ENCODE measurements at places on chromosomes 12 and 14. TPM values are rescaled to one million over a fixed set of nuclear protein-coding genes. Genes with fewer than 3 reads are reported as not detected.

TAS2R30 gene
- 1.5 TPM for total RNA-seq

DNA sequence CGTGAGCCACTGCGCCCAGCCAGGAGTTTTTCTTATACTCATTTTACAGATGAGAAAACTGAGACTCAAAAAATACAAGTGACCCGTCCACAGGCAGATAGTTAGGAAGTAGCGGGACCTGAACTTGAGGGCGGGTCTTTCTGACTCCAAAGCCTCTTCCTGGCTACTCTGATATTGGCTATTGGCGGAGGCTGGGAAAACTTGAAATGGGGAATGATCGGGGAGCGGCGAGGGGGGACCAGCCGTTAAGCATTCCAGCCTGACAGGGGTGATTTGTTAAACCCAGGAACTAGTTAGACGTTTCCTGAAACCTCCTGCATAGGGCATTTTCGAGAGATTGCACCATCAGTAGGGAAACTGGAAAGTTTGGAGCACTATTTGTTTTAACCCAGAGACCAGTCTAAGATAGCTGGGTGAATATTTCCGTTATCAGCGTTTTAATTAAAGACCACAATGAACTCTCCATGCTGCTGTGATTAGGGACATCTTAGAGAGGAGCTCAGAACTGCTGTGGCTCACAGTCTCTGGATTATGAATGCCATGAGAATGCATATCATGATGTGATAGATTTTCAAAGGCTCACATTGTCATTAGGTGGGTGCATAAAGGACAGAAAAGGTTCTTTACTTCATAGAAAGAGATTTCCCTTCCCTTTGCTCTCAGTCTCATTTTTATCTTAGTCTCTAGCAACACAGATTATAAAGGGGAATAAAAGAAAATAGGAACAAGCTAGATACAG lies 2.5 kb downstream of the NR1H4 start:
- DNase-seq: no peak

DNA sequence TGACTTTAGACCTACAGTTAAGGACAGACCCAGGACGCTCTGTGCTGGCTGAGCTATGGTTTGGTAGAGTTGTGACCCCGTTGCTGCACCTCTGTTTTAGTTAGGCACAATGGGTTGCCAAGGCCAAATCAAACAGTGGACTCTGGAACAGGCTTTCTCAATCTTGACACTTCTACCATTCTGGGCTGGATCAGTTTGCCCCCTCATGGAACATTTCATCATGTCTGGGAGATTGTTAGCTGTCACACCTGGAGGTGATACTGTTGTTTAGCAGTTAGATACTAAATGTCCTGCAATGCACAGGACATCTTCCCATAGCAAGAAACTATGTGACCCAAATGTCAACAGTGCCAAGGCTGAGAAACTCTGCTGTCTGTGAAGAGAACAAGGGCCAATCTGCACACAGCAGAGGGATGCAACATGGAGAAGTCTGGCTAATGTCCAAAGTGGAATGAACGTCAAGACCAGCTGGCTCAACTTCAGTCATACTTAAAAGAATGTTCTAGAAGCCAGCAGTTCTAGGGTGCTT lies 65.6 kb upstream of the DICER1 start:
- peak; percentile 50 for DNase-seq

DNA sequence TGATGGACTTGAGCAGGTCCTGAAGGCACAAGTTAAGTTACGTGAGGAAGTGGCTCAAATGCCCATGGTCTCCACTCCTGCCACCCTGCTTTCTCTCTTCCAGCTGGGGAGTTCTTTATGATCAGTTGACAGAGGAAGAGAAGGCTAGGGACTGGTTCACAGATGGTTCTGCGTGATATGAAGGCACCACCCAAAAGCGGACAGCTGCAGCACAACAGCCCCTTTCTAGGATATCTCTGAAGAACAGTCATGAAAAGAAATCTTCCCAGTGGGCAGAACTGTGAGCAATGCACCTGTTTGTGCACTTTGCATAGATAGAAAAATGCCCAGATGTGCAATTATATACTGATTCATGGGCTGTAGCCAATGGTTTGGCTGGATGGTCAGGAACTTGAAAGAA lies 162.4 kb upstream of the FSCB start:
- DNase-seq: no peak

DNA sequence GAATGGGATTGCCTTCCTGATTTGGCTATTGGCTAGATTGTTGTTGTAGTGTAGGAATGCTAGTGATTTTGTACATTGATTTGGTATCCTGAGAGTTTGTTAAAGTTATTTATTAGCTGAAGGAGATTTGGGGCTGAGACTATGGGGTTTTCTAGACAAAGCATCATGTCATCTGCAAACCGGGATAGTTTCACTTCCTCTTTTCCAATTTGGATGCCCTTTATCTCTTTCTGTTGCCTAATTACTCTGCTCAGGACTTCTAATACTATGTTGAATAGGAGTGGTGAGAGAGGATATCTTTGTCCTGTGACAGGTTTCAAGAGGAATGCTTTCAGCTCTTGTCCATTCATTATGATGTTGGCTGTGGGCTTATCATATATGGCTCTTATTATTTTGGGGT lies 265.7 kb upstream of the MGAT4C start:
- DNase-seq: no peak

AMN gene
- 0.68 TPM for total RNA-seq

- DNase-seq: peak; percentile 69
Measured at GRCh38 chr12:108337235-108338223, 1.6 kb downstream of the CMKLR1 start.

GRCh38 chr12:109998241-109998903 lies 858 bp upstream of the ANKRD13A start:
- DNase-seq: peak; percentile 80

NRL gene
- total RNA-seq: 4.5 TPM

HDAC7 gene
- total RNA-seq: 13.8 TPM

- DNase-seq: no peak
Measured at GRCh38 chr12:5148880-5149279, 105.2 kb downstream of the KCNA5 start.

DNA sequence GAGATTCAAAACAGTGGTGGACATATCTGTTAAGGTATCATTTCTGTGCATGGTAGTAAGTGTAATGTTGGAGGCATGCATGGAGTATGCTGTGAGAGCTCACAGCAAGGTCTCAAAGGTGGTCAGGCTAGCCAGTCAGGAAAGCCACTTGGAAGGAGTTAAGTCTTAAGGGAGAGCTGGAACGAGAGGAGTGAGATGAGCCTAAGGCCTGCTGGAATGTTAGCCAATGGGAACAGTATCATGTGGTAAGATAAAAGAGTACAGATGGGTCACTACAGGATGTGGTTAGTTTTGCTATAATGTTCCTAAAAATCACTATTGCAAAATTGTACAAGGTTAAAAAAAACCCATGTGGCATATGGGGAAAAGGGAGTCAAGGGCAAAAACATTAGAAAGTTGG lies 311.7 kb upstream of the E2F7 start:
- peak; percentile 15 for DNase-seq

SYNE2 gene
- total RNA-seq: 14.8 TPM

- no peak for DNase-seq
Measured at GRCh38 chr14:21939836-21940235, 266.2 kb upstream of the OR4E1 start.

DNA sequence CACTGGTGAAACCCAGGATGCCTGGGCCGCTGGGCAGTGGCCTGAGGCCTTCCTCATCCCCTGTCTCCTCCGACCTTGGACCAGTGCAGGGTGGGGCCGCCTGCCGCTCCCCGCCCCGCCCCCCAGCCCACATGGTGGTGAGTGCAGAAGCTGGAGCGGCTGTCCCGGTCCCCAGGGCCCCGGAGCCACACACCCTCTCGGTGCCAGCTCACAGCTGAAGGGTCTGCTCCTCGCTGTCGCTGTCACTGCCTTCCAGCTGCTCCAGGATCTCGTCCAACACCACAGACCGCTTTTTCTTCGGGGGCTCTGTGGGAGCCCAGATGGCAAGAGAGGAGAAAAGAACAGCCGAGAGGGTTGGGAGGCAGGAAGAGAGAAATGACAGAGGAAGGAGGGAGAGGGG lies 143.1 kb downstream of the RBM19 start:
- peak; percentile 48 for DNase-seq

DNA sequence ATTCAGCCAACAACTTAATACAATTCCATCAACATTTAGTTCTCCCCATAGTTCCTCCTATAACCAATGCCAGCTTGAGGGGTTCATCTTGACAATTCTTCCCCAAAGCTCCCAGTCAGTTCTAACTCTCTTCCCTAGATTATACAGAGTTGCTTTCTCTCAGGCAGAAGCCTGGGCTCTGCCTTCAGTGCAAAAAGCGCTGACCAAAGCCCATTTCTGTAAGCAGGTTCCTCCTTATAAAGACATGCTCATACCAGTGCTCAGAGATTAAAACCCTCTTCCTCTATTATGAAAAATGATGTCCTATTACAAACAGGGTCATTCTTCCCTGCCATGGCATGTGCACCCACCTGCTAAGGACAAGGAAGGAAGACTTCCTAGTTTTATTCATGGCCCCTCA lies 16.2 kb downstream of the SPIC start:
- DNase-seq: no peak

All from myocyte (in vitro differentiated cells).